ENCODE measurements at places on chromosomes 2 and 18.

- DNase-seq: no peak
Observed at GRCh38 chr2:18924886-18925285, 335.5 kb upstream of the NT5C1B start.

DNA sequence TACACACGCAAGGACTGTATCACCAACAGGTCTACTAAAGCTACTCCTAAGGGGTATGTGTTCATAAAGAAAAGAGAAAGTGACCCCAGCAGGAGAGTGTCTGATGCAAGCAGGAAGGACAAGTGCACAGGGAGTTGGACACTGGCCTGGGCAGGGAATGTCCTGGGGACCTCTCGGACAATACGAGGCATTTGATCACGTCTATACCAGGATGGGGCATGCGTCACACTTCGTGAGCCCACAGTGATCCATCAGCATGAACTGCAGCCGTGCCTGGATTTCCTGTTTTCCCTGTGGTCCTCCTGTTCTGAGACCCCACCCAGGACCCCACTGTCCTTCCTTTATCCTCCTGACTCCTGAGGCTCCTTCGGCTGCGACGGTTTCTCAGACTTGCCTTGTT, 113.9 kb downstream of the HDAC4 start:
- DNase-seq: no peak

DNA sequence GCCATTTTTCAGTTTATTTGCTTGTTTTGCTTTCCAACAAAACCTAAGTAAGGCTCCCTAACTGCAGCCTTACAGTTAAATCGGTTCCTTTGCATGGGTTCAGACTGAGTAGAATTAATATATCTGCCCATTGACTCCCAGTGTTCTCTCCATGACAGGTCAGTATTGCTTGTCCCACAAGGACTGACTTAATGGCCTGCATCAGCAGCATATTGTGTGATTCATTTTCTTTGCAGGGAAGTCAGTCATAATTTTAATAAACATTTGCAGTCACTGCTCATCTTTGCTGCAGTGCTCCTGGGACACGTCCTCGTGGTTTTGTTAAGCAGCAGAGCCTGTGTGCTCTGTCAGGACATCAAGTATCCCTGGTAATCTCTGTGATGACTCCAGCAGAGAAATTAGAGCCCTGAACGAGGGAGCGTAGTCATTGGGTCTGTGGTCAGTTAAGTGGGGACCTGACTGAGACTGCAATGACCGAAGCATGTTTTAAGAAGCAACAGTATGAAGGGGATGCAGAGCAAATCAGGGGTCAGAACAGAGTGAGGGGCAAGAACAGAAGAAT, 93.3 kb downstream of the CDH20 start:
- DNase-seq: no peak

GRCh38 chr2:109086743-109087020, 42.3 kb upstream of the SH3RF3 start:
- DNase-seq: no peak

DNA sequence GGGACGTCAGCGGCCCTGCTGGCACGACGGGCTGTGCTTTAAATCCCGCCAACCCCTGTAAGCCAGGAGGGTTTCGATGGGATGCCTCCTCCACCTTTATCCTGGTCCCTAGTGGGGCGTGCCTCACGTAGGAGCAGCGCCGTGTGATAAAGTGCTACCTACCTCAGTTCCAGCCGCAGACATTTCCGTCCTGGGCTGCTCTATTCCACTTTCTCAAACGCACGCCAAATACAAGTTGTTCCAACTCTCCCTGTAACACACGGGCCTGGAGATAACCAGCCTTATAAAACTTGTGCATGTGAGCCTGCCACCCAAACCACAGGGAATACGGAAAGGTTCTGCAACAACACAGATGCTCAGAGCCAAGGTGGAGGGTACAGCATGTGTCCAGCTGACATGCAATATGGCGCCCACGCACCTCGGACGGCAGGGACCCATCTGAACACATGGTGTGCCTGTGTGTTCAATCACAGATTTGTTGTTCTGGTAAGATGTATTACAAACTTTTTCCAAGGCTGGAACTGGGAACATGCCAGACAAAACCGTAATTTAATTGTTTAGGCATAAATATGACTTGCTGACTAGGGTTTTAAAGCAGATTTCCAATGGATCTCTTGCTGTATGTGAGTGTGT, 47.7 kb downstream of the ZNF516 start:
- no peak for DNase-seq

DNA sequence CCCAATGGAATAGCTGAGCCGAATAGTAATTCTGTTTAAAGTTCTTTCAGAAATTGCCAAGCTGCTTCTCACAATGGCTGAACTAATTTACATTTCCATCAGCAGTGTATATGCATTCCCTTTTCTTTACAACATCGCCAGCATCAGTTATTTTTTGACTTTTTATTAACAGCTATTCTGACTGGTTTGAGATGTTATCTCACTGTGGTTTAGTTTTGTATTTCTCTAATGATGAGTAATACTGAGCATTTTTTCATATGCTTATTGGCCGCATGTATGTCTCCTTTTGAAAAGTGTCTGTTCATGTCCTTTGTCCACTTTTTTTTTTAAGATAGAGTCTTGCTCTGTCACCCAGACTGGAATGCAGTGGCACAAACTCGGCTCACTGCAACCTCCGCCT, 100.7 kb downstream of the C2orf74 start:
- DNase-seq: no peak

- DNase-seq: no peak
Observed at GRCh38 chr2:173881461-173881860, 83.7 kb downstream of the SP3 start.

DNA sequence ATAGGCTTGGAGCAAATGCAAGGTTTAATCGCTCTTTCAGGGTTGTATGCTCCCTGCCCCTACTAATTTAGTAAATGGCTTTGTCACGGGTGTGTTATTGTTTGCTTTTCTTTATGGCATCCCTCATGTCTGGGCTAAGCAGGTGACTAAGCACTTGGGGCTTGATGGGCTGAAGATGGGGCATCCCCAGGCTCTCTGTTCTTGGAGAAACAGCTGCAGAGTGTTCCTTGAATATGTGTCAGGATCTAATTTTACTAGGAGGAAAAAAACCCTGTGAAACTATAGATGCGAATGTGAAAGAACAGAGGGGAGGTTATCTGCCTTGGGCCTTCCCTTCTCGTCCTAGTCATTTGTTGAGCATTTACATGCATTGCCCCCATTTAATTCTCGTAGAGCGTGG, 94.7 kb upstream of the TAF1B start:
- DNase-seq: peak; percentile 55

- DNase-seq: no peak
Observed at GRCh38 chr2:192011196-192011595, 164.3 kb upstream of the CAVIN2 start.

- DNase-seq: no peak
Observed at GRCh38 chr2:176163672-176164056, 6.6 kb downstream of the HOXD3 start.

DNA sequence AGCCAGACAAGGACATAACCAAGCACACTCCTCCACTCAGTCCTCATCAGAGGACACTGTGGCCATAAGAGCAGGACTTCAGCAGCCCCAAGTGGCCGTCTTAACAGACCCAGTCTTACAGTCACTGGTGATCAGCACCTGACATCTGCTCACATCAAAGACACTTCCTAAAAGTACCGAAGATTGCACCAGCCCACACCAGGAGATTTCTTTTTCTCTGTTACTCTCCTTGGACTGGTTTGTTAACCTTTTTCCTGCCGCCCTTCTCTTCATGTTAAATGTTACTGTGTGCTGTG, 44.1 kb downstream of the MRPS5 start:
- no peak for DNase-seq

GRCh38 chr2:33033606-33034081, 86.9 kb downstream of the LTBP1 start:
- DNase-seq: no peak

- DNase-seq: no peak
Observed at GRCh38 chr2:126506786-126507185, 149.2 kb upstream of the GYPC start.

DNA sequence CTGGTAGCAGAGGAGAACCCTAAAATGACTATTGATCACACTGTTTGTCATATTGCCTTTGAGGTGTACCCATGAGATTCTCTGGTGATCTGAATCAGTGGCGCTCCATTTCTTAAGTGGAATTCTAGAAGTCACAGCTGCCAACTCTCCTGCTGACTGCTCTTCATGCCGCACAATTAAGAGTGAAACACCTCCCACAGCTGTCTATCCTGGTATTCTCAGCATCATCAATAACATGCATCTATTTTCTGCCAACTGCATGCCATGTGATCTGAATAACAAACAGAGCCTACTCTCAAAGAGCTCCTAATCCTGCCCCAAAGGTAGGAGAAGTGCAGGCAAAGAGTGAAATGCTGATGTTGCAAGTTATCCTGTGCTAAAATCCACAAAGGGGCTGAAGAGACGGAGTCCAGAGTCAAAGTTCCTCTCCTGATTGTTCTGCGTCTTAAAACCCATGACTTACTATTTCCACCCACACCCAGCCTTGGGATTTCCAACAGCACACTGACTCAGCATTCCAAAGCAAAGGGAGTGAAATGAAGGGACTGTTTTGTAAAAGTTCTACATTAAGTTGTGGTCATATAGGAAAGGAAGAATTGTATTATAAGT, 13.7 kb upstream of the DAPL1 start:
- DNase-seq: no peak

DNA sequence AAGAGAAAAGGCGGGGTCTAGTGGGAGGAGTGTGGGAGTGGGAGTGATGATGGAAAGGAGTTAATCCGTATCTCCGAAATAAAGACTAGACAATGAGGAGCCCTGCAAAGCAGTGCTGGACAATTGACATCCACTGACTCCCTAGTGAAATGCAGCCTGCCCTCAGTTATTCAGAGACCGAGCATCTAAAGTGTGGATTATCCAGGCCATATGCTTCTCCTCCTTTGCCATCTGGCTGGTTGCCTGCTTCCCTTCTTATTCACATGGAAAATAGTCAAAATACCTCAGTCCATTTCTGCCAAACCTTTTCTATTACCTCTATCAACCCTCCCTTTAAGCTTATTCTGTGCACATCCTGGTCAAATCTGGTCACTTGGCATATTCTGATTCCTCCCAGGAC, 288.8 kb upstream of the SIX3 start:
- DNase-seq: no peak

DNA sequence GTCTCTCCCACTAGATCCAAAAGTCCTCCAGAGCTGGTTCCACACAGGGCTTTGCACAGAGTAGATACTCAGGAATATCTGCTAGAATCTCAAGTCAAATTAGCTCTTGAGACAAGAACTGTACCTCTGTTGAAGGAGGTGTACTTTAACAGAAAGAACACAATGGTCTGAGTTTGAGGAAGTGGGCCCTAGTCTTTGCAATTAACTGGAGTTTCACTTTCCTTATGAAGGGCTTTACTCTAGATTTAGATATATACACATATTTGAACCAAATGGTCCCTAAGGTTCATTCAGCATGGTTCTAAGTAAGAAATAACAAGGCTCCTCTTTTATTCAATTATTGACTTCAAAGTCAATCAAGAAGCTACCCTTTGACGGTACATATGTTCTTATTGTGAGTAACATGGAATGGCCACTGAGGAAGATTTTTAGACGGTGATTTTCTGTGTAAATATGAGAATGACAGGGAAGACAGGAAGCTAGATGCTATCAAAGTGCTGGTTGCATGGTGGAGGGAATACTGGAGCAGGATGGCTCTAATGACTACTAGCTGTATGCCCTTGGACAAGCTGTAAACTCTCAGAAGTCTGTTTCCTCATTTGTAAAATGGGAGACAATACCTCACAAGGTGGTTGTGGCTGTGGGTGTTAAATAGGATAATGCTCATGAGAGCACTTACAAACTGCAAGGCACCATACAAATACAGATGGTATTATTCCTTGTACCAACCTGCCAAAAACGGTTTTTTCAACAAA, 73.5 kb upstream of the SERTAD2 start:
- no peak for DNase-seq

DNA sequence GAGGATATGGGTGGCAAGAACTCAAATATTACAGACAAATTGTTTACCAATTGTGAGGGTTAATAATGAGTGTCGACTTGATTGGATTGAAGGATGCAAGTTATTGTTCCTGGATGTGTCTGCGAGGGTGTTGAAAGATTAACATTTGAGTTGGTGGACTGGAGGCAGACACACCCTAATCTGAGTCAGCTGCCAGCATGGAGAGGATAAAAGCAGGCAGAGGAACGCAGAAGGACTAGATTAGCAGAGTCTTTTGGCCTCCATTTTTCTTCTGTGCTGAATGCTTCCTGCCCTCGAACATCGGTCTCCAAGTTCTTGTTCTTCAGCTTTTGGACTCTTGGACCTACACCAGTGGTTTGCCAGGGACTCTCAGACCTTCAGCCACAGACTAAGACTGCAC, 1503.7 kb downstream of the LRP1B start:
- DNase-seq: no peak

GRCh38 chr18:45728336-45729010, 4.5 kb downstream of the SLC14A1 start:
- DNase-seq: no peak

DNA sequence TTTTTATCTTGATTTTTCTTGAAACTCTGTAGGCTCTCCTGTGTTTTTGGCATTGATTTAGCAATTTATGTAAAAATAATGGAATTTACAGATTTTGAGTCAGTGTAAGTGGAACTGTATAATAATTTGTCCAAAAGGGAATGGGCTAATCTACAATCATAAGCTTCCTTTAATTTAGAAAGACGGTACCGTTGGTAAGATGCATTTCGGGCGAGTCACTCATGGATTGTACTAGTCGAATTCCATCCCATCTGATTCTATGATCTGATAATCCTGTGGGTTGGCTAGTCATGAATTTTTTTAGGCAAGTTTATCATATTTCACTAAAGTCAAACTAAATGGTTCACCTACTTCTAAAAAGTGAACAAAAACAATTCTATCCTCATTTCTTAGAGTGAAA, 133.4 kb downstream of the ZNF407 start:
- no peak for DNase-seq

DNA sequence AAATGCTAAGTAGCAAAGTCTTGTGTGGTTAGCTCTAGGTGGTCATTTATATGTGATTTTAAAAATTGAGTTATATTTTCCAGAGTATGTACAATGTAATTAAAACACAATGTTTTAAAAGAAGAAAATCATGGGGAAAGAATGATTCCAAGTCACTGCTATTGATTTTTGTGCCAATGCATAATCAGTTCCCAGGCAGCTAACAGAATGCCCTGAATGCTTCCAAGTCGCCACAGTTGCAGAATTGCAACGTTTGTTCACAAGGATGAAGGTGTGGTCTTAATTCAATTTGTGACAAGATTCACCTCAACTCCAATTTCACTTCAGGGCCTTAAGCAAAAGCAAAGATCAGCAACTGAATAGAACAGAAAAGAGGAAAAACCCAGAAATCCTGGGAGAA, 200.4 kb downstream of the SPP2 start:
- no peak for DNase-seq

DNA sequence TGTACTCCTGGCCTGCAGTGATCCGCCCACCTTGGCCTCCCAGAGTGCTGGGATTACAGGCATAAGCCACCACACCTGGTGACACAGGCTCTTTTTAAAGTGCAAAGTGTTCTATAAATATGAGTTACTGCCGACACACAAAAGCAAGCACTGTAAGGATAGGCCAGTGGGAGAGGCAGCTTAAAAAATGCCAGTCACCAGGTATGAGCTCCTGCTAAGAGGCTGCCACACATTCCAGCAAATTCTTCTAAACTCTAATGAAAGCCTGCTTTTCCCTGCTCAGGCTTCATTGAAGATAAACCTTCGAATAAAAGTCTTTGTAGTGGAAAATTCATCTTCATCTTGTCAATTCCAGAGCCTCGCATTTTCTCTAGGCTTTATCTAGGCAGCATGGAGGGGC, 203.0 kb upstream of the PID1 start:
- no peak for DNase-seq

- no peak for DNase-seq
Observed at GRCh38 chr2:162473986-162474385, 130.1 kb downstream of the GCA start.
